ENCODE measurements at places on chromosomes 4 and X.

- DNase-seq: no peak
These were observed 2.3 kb downstream of the SLC10A6 start for GRCh38 chr4:86846921-86847320.

- no peak for DNase-seq
These were observed 17.6 kb upstream of the GK start for GRCh38 chrX:30635630-30636029.

- no peak for DNase-seq
These were observed 50.8 kb upstream of the HOPX start for GRCh38 chr4:56731857-56732256.

DNA sequence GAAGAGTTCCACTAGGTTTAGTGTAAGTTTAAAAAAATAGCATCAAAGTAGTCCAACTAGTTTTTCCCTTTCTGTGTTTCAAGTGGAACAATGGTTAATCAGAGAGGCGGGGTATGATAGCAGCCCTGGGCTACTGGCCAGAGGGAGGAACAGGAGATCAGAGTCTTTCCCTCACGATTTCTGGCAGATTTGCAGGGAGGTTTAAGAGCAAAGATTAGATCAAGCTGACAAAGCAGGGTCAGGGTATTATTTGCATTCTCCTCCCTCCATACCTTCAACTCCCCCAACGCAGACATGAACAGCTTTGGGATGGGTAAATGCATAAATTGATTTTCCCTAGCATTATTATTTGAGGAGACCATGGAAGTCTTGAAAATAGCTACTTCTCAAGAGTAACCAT is 277.6 kb upstream of the DIAPH2 start:
- no peak for DNase-seq

- DNase-seq: peak; percentile 57
These were observed 126.7 kb upstream of the MBNL3 start for GRCh38 chrX:132615391-132616131.

GRCh38 chrX:42930951-42931350 is 153.0 kb upstream of the PPP1R2C start:
- DNase-seq: no peak

- DNase-seq: no peak
These were observed 186.0 kb downstream of the MGST2 start for GRCh38 chr4:139851639-139852038.

GRCh38 chrX:68438575-68438974 is 5.3 kb upstream of the OPHN1 start:
- no peak for DNase-seq

DNA sequence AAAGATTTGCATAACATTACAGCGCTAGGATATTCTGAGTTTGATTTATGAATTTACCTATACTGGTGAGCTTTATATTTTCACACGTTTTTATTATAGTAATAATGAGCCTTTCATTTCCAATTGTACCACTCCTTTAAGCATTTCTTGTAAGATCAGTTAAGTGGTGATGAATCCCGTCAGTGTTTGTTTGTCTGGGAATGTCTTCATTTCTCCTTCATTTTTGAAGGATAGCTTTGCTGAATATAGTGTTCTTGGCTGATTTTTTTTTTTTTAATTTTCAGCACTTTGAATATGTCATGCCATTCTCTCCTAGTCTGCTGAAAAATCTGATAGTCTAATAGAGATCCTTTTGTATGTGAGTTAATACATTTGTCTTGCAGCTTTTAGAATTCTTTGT is 70.1 kb downstream of the IL15 start:
- no peak for DNase-seq

DNA sequence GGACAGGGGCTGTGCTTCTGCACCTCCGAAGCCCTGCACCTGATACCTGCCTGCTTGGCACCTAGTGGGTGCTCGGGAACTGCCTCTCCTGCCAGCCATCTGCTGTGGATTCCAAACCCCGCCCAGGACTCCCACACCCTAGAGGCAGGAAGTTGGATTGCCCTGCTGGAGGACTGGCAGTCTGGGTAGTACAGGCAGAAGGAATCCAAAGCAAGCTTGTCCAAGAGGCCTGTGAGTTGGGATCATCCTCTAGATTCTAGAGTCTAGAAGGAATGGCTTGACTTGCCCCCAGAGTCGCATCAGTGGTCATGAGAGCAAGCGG is 64.6 kb upstream of the MTM1 start:
- DNase-seq: no peak

DNA sequence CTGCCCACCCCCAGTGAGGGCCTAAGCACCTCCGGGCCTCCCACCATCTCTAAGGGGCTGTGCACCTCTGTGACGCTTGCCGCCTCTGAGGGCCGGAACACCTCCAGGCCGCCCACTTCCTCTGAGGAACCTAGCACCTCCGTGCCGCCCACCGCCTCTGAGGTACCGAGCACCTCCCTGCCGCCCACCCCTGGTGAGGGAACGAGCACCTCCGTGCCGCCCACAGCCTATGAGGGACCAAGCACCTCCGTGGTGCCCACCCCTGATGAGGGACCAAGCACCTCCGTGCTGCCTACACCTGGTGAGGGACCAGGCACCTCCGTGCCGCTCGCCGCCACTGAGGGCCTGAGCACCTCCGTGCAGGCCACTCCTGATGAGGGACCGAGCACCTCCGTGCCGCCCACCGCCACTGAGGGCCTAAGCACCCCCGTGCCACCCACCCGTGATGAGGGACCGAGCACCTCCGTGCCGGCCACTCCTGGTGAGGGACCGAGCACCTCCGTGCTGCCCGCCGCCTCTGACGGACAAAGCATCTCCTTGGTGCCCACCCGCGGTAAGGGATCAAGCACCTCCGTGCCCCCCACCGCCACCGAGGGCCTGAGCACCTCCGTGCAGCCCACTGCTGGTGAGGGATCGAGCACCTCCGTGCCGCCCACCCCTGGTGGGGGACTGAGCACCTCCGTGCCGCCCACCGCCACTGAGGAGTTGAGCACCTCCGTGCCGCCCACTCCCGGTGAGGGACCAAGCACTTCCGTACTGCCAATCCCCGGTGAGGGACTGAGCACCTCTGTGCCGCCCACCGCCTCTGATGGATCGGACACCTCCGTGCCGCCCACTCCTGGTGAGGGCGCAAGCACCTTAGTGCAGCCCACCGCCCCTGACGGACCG is 977 bp downstream of the MAGEE1 start:
- DNase-seq: peak; percentile 50

DNA sequence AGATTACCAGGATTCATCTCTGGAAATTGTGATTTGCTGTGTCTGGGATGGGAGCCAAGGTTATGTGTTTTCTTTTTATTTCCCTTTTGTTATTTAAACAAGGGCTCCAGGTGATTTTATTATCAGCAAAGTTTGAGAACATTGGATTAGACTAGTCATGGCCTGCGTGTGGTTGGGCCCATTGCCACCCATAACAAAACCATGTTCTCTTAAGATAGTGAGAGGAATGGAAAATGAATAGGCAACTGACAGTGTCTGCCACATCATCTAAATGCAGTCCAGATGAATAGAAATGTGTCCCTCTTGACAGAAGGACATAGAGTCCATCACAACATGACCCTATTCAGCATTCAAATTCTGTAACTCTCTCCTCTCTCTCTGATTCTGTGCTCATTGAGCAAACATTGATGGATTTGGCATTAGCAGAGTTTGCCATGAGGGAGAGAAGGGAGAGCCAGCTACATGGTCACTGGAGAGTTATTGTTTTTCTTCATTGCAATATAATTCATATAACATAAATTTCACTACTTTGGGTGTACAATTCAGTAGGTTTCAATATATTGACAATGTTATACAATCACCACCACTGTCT is 11.7 kb downstream of the XK start:
- DNase-seq: no peak

GRCh38 chrX:81586096-81586495 is 384.2 kb downstream of the SH3BGRL start:
- DNase-seq: no peak

DNA sequence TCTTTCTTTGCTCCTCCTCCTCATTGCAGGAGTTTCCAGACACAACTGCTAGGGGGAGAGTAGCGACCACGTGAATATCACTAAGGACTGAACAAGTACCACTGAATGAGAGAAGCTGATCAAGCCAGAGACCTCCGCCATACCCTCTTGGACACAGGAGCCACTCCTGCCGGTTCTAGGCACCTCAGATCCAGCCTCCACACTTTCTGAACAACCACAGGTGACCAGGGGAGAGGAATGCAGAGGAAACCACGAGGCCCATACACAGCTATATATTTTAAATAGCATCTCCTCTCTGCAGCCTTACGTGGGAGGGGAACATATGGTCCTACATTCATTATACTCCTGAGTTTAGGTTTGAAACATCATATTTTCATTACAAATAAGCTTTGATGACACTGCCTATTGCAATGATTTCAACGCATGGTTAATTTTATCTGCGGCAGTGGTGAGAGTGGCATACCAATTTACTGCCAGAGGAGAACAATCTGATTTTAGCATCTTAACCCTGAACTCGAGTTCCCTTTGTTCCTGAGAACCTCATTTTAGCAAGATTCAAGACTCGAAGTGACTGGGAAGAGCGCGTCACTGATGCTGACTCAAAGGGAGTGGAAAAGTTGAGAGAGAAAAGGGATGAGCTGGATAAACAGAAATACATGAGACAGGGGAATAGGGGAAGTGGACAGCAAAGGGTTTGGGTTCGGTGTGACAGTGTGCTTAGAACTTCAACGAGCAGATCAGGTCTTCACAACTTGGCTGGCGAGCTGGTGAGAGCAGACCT is 231.7 kb upstream of the PPARGC1A start:
- no peak for DNase-seq

GRCh38 chr4:30802622-30803323 is 82.6 kb downstream of the PCDH7 start:
- no peak for DNase-seq

GRCh38 chr4:139060591-139060990 is 45.0 kb downstream of the NOCT start:
- no peak for DNase-seq

- DNase-seq: no peak
These were observed 93.0 kb downstream of the ZXDA start for GRCh38 chrX:57817302-57817701.

GRCh38 chr4:121668368-121669162 is 28.2 kb downstream of the ANXA5 start:
- DNase-seq: no peak

Data from B cell (primary cell).